ENCODE measurements at places on chromosomes 7 and 10.

DNA sequence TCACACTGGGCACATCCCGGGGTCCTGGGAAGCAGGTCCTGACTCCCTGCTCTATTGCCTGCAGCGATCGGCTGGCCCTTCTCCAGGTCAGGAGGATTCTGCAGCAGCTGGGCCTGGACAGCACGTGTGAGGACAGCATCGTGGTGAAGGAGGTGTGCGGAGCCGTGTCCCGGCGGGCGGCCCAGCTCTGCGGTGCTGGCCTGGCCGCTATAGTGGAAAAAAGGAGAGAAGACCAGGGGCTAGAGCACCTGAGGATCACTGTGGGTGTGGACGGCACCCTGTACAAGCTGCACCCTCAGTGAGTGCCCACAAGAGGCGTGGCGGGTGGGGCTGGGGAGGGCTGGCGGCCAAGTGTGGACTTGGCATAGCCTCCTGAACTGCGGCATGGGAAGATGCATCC is 12.8 kb upstream of the HK1 start:
- no peak for DNase-seq

DNA sequence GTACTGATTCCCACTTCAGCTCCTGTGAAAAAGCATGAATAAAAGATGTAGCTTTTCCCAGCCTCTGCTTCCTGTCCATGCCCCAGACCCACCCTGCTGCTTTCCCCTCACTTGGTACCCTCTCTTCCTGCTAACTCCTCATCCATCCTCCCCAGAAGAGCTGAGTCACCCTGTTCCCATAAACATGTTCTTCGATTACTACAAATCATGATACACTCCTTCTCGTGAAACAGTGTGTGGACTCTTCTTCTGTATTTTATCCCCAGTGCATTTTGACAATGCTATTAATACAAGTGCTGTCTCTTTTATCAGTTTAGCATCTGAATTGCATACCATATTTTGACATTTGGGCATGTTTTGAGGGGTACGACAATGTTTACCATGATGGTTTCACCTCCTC is 45.8 kb upstream of the SORBS1 start:
- no peak for DNase-seq

DNA sequence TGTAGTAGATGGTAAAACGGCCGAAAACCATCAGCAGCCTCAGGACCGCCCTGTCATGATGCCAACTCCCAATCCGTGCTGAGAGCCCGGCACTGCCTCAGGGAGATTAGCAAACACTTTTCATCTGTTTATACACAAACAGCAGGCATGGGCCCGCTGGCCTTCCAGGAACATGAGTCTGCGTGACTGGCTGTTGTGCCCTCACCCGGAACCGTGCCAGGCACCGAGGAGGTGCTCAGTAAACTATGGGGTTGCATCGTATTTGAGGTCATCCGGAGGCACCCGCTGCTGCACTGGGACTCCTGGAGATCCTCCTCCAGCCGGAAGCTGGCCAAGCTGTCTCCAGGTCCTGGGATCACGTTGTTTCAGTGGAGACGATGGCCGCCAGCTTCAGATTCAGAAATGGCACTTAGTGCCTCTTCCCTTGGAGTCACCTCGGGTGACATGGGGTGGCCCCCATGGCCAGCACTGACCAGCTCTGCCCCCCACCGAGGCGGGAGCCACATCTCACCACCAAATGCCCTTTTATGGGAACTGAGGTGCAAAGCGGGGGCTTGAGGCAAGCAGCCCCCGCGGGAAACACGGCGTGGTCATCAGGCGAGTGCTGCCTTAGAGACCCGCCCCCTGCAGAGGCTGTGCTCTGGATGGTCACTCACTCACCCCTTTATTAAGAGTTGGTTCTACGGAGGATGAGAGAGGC is 585.9 kb downstream of the PTPRN2 start:
- no peak for DNase-seq

DNA sequence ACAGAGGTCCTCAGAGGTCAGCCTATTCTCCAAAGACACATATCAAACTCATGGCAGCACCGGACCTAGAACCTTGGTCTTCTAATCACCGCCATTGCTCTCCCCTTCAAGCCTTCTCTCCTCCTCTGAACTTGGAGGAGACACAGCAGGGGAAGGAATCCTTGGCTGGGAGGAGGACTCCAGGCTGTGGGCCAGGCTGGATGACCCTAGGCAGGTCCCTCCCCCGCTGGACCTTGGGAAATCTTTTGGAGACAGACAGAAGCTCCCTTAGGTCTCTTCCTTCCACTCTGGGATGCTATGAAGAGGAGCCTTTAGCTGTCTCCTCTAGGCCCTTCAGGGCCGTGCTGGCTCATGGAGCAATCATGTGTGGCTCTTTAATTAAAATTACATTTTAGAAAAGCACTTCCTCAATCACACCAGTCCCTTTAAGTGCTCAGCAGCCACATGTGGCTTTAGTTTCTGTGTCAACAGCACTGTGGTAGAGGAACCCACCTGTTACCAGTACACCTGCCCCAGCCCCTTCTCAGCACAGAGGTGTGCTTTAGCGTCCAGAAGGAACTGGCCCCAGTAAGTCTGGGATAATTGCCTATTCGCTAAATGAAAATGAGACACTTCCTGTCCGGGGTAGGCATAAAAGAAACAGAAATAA is 238.2 kb downstream of the CELF2 start:
- no peak for DNase-seq

DNA sequence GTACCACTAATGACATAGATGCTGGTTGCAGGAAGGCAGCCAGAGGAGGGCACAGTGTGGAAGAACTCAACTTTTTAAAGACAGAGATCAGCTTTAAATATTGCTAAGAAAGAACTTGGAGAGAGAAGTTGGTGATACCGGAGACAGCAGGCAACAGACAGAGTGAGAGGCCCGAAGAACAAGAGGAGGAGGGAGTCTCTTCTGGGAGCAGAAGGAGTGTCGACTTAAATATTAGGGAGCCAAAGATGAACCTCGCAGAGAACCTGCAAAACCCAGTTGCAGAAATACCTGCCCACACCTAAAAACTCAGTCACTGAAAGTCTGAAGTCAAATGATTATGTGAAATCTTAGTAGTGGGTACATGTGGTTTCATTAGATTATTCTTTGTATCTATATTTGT is 3.4 kb upstream of the WDR86 start:
- DNase-seq = no peak

DNA sequence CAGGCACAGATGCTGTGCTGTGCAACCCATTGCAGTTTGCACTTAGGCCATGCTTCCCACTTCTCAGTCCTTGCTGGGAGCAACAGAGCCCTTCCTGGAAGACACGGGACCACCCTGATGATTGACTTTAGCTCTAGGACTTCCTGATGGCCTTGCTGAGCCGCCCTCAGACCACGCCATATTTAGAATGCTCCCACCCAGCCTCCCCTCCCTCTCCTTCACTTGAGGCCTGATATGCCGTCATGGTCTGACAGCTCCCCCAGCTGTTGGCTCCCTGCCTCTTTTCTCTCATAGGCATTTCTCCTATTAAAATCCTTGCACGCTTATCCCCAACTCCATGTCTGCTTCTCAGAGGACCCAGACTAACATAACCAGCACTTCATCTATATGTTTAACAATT is 29.4 kb upstream of the GATAD1 start:
- DNase-seq = no peak

GRCh38 chr7:145681646-145682045 is 435.0 kb upstream of the CNTNAP2 start:
- no peak for DNase-seq

GRCh38 chr10:125707541-125708468 is 11.7 kb upstream of the EDRF1 start:
- DNase-seq = no peak

DNA sequence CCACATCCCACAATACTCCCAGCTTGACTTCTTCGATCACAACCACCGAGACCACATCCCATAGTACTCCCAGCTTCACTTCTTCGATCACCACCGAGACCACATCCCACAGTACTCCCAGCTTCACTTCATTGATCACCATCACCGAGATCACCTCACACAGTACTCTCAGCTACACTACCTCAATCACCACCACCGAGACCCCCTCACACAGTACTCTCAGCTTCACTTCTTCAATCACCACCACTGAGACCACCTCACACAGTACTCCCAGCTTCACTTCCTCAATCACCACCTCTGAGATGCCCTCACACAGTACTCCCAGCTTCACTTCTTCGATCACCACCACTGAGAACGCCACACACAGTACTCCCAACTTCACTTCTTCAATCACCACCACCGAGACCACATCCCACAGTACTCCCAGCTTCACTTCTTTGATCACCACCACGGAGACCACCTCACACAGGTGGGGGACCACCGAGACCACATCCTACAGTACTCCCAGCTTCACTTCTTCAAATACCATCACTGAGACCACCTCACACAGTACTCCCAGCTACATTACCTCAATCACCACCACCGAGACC is 8.6 kb downstream of the MUC3A start:
- DNase-seq = no peak

- peak; percentile 54 for DNase-seq
Measured at GRCh38 chr7:6536262-6537260, 14.7 kb downstream of the GRID2IP start.

Data from NCI-H1930 (cell line).